T-helper 2 cell (primary cell): ENCODE measurements at places on chromosomes 6 and 20.

- no peak for DNase-seq
Observed at GRCh38 chr6:133333852-133334251, 92.7 kb downstream of the EYA4 start.

GRCh38 chr6:38320843-38321242 lies 318.9 kb downstream of the BTBD9 start:
- DNase-seq = no peak

DNA sequence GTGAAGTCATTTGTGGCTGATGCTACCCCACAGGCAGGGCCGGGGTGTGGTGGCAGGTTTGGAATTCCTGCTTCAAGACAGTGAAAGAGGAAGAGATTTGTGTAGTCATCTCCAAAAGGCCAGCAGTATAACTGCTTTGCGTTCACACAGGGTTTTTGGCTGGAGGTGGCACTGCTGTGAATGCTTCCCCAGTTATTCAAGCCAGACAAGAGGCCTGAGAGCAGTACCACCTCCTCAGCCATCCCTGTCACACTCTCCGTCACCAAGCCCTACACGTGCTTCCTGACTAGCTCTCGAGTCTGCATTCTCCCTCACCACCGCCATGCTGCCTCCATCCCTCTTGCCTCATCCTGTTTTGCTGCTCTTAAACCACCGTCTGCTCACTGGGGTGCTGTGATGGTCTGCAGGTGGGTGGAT lies 23.9 kb downstream of the ARMC2 start:
- no peak for DNase-seq

- no peak for DNase-seq
Observed at GRCh38 chr20:50789968-50790650, 4.8 kb upstream of the BCAS4 start.

GRCh38 chr20:32251470-32251869 lies 26.0 kb upstream of the KIF3B start:
- DNase-seq = no peak

GRCh38 chr20:32599783-32600340 lies 14.7 kb upstream of the NOL4L start:
- no peak for DNase-seq

- DNase-seq = no peak
Observed at GRCh38 chr20:2753461-2754040, 46.9 kb downstream of the CPXM1 start.

- no peak for DNase-seq
Observed at GRCh38 chr20:58742668-58743566, 50.3 kb downstream of the NPEPL1 start.

DNA sequence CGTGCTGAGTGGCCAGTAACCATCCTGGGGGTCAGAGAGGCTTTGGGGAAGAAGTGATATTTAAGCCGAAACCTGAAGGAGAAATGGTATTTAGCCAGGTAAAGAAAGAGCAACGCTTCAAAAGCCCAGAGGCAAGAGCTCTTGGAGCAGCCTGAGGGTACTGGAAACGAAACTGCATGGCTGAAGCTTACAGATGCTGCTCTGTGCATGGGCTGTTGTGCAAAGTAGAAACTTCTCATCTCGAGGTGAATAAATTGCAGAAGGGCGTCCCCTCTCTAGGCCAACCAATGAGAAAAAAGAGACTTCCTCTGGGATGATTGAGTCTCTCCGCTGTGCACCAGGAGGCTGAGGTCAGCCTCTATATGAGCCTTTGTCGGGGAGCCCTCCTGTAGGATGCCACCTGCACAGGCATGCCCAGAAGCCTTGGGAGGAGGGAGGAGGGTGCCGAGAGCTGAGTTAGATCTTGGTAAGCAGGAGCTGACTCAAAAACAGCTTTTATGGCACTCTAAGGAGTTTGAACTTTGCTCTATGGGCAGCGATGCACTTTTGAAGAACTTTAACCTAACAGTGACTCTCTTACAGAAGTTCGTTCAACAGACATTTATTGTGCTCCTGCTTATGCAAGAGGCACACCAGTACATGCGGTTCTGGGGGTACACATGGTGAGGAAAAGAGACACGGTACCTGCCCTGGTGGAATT lies 61.6 kb upstream of the EDN1 start:
- no peak for DNase-seq

DNA sequence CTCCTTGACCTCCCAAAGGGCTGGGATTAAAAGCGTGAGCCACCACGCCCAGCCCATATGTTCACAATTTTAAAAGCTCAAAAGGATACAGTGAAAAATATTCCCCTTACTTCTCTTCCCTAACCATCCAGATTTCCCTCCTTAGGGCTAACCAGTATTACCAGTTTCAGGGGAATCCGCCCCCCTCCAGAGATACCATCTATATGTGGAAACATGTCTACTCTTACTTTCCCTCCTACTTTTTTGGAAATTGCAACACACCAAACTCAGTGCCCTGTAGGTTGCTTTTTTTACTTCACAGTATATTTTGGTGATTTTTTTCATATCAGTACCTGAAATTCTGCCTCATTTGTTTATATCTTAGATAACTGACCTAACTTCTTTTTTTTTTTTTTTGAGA lies 6.9 kb upstream of the RPL10A start:
- no peak for DNase-seq

DNA sequence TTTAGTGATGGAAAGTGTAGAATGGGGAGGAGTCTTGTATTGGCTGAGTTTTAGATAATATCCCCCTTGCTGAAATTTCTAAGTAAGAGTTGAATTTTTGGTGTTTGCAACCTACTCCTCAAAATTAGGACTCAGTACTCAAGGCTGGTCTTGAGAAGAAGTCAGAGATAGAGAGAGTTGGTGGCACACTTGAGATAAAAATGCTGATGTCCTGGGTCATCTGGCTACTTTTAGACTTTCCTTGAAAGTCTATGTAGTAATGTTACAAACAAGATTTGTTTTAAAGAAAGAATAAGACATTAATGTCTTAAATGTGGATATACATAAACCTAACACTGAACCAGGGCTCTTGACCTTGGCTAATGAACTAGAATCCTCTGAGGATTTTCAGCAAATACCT lies 62.5 kb upstream of the MLIP start:
- no peak for DNase-seq

DNA sequence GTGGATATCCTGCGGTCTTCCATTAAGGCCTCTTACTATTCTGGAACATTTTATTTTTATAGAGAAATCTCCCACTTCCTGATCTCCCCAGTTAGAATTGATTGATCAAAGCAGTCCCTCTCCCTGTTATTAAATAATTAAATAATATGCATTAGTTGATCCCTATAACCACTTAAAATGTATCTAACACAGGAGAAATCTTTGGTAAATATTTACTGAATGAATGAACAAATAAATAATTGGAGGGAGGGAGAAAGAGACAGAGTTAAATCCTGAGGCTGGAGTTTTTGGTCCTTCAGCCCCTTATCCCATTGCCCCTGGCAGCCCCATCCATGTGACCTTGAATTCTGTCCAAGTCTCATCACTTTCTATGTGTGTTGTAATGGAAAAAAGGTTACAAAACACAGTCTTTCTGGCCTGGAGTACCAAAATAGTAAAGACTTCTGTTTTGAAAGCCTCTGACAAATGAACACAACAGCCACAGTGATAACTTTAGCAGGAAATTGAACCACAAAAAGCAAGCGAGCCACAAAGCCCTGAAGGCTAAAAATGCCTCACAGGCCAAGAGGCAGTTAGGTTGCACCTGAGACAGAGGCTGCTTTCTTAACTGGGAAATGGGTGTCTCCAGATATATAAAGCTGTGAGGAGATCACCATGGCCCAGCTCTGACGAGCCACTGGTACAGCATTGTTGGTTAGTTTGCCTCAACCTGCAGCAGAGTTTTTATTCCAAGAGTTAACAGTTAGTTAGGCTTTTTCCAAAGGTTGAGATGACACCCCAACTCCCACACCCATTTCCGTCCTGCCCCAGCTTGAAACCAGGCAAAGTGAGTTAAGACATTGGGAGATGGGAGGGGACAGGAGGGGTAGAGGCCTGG lies 11.3 kb downstream of the NT5E start:
- no peak for DNase-seq

DNA sequence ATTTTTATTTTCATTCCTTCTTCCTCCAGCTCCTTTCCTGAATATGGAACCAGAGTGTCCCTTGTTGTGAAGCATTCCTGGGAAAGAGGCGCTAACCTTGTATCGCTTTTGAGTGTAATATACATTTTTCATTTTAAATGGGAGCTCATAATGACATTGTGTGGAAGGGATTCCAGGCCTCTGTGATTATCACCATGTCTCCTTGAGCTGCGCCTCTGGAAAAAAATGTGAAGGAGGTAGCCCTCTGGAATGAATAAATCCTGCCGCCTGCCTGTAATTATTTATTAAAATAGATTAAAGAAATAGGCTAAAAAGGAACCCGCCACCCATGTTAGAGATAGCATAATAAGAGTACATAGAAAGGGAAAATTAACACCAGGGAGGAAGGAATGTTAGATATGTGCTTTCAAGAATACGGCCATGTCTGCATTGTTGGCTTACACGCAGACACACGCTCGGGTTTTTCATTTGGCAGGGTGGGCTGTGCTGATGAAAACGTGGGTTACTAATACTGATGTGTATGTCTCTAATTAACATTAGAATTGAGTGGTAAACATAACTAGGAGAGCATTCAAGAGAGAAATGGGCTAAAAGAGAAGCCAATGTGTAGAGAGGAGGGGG lies 138.5 kb downstream of the LINC00237 start:
- DNase-seq = no peak

- no peak for DNase-seq
Observed at GRCh38 chr6:168875811-168876576, 377.7 kb downstream of the THBS2 start.

DNA sequence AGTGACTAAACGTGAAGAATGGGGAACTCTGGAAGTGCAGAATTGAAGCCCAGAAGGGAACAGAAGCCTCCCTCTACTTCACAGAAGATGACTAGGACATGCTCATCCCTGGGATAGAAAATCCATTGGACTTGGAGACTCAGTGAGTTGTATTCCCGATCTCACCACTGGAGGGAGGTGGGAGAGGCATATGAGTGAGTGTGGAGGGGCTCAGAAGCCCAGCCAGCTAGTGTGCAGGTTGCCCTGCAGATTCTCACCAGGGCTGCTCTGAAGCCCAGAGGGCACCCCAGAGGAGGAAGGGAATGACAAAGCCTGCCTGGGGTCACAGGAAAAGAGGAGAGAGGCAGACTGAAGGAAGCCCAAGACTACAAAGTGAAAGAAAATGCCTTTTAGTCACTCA lies 42.1 kb upstream of the HLA-E start:
- no peak for DNase-seq

DNA sequence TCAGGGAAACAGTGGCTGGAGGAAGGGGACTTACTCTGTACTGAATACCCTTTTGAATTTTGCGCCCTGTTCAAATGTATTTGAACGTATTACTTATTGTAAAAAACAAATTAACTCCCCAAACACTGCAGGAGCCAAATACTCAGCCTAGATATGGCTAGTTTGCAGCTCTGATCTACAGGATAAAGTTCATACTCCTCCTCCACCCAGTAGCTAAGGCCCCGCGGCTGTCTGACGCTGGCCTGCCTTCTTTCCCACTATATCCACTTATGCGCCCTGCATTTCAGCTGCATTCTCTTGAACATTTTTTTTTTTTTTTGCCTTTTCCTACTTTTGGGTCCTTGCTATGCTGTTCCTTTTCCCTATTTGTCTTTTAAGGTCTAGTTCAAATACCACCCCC lies 6.5 kb downstream of the GSS start:
- no peak for DNase-seq

DNA sequence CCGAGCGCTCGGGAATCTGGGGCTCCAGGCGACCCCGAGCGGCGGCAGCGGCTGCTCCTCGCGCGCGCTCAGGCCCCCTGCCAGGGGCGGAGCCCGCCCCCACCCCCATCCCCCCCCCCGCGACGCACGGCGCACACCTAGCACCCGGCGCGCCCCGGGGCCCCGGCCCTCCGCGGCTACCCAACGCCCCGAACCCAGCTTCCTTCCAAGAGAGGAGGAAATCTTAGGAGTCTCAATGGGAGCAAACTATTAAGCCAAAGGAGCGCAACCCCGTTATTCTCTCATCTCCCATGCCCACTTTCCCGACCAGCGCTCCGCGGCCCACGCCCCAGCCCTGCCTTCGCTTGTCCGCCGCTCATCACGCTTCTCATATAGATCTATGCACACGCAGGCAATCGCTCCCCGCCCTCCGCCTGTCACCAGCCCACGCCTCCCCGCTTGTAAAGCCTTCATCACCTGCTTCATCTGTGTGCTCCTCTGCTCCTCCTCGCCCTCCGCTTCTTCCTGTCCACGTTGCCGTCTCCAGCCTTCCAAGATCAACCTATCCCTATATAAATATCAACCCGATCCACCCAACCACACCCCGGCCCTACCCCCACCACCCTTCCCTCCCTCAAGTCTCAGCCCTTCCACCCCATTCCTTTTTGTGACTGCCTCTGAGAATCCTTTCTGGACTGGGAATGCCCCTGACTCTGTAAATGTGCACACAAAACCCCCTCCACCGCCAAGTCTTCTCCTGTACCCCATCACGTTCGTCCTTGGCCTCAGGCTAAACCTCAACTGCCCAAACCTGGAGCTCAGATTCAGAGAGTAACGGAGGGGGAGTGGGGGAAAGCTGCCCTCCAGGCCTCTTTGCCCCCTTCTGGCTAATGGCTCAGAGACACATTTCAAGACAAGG lies at the start of gene DLK2:
Gene DLK2, minus strand, starts transcription at position 18 of the 898 bp plus-strand sequence. CDS start 723 bp downstream, outside the sequence.
- DNase-seq = peak; percentile 63

- no peak for DNase-seq
Observed at GRCh38 chr20:14707865-14708596, 370.6 kb upstream of the FLRT3 start.

DNA sequence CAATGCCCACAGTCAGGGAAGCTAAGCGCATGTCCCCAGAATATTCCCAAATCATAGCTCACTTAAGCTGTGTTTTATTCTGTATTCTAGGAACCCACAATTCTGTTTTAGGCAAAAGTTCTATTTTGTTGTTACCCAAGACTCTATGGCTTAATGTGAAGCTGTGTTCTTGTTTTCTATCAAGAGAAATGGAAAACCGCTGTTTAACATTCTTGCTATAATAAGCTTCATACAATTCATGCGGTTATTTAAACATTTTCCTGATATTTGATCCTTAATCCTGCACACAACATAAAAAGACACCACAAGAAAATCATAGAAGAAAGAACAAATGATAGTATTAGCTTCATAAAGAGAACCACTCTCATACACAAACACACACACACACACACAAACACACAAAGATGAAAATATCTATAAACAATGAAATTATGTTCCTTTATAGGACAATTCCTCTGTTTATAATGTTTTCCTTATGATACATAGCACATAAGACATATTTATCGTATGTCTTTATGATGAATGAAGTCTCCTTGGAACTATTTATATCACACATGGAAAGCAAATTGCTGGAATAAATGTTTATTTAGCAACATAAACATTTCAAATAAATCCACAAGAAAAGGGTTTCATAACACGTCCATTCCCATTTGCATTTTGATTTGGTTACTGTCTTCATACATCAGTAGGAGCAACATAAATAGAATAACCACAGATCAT lies 16.4 kb upstream of the COL21A1 start:
- DNase-seq = no peak

GRCh38 chr20:46634528-46634927 lies 16.7 kb downstream of the SLC13A3 start:
- DNase-seq = no peak

GRCh38 chr6:42354702-42355101 lies 97.0 kb downstream of the TRERF1 start:
- DNase-seq = no peak

GRCh38 chr6:25369036-25369432 lies 89.9 kb downstream of the CARMIL1 start:
- DNase-seq = no peak

- DNase-seq = no peak
Observed at GRCh38 chr6:44004625-44005506, 122.4 kb downstream of the MRPL14 start.
